ENCODE measurements at places on chromosomes 3 and 15.

DNA sequence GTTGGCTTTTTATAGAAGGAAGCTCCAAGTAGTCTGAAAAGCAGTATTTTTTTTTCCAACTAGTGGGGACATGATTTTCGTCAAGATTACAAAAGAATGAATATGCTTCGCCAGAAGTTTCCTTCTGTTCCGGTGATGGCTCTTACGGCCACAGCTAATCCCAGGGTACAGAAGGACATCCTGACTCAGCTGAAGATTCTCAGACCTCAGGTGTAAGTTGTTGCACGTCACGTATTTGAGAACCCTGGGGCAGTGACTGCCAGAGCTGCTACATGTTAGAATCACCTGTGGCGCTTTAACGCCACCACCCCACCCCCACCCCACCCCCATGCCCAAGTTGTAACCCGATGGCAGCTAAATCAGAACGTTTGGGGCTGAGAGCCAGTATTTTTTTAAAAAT is 52.2 kb downstream of the BLM start:
- no peak for DNase-seq

DNA sequence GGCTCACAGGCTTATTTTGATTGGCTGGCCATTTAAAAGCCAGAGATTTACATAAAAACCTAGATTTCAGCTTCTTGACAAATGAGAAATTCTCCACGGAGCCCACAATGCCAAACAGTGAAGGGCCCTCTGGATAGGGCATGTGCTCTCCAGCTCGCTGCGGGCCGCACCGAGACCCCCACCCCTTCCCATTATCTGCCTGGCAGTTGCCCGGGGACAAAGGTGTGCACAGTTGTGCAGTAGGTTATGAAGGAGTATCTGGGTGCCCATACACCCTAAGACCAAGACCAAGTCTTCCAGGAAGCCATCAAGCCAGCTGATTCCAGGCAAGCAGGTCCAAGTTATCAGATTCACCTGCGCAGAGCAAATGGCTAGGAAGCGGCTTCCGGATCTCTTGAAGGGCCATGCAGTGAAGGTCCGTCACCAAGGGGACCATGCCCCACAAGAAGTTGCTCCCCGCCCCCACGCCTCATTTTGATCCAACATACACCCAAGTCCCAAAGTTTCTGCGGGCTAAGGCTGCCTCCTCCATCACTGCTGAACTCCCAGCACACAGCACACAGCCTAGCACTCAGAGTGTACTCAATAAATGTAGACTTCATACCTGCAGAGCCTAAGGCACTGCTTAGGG is 1.3 kb downstream of the MRPS25 start:
- DNase-seq, result no peak

GRCh38 chr3:160447544-160447943 is 2.0 kb downstream of the TRIM59 start:
- no peak for DNase-seq

DNA sequence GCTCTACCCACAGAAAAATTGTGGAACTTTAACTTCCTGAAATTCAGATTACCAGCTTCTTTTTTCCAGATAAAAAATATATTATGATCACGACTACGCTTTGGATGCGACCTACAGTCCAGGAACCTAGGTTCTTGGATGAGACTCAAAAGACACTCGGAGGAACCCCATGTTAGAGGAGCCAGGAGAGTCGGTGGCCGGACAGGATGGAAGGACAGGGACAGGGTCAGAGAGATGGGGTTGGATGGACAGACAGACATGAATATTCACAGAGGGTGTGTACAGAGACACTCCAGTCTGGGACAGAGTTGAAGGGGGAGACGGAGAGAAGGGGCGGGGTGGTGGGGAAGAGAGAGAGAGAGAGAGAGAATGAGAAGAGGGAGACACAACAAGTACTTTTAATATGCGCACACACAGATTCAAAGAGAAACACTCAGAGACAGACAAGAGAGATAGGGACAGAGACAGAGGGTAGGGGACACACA is 9.5 kb downstream of the FAM3D start:
- DNase-seq, result no peak

- no peak for DNase-seq
These were observed 313.5 kb downstream of the RPLP1 start for GRCh38 chr15:69766156-69766555.

- no peak for DNase-seq
These were observed 1006.8 kb upstream of the SEMA6D start for GRCh38 chr15:46710401-46710960.

DNA sequence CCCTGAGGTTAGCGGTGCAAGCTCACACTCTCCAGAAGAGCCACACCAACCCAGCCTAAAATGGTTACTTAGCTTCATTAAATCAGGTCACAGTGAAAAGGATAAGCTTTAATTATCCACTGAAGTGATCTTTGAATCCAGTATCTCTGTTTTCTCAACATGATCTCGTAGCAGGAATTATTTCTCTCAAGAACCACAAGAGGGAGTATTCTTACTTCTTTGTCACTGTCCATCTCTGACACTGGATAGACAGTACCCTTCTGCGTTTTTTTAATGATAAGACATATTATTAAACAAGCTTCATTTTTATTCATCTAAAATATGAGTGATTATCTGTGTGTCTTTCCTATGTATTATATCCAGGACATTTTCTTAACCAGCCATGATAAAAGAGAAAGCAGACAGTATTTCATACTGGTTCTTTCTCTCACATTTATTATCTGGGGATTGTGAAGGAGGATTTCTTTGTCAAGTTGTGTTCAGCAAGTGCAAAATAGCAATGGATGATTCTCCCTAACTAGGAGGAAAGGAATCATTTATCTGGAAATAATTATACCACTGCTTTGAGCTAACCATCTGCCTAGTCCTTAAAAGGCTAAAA is 105.4 kb upstream of the CCDC54 start:
- DNase-seq, result no peak

GRCh38 chr15:78276064-78276943 is 11.9 kb downstream of the DNAJA4 start:
- DNase-seq, result no peak

DNA sequence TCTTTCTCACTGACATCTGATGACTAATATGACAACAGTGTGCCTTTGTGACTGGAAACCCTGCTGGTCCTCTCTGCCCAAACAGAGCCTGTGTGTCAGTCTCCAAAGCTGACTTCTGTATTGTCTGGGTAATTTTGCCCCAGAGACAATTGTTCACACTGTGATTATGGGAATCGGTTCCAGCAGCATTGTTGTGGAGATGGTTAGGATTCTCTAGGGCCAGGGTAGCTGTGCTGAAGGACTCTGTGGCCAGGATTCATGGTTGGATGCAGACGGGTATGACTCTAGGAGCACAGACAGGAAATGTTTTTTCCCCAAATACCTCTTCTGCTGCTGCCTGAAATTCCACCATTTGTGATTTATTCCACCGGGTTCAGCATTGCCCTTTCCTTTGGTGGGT is 57.5 kb upstream of the ITGA11 start:
- DNase-seq, result no peak

DNA sequence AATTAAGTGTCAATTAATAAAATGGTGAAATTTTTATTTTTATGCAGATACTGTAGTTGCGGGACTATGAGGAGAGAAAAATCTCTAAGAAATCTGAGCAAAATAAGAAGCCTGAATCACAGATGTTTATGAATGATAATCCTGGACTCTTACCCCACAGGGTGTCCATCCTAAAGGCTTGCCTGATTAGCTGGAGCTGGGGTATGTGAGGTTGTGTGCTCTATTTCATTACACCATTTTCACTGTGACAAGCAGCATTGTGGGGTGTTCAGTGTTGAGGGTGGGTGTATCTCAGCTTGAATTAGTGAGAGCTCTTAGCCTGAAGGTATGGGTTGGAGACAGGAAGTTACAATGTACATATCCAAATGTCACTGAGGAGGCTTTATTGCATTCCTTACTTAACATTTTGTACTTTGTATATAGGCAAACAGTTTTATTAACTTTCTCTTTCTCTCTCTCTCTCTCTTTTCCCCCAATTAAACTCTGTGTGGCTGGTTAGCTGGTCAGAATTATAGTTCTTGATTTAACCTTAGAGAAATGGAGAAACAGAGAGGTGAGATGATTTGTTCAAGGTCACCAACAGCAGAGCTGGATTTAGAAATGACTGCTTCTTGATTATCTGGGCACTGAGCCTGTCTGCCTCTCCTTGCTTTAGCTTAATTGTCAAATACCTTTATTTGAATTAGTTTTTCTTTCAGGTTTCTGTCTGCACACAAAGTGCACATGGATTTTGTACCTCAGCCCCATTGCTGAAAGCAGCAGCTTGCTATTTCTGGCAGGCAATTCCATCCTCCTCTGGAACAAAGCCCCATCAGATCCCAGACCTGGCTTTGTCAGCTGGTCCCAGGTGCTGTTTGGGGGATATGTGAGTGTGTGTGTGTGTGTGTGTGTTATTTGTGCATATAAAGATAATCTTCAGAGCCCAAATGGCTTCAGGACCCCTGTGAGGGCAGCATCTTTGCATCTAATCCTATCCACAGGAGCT is 35.8 kb downstream of the GJD2 start:
- DNase-seq, result no peak

- no peak for DNase-seq
These were observed 27.7 kb downstream of the CCDC13 start for GRCh38 chr3:42745291-42745745.

DNA sequence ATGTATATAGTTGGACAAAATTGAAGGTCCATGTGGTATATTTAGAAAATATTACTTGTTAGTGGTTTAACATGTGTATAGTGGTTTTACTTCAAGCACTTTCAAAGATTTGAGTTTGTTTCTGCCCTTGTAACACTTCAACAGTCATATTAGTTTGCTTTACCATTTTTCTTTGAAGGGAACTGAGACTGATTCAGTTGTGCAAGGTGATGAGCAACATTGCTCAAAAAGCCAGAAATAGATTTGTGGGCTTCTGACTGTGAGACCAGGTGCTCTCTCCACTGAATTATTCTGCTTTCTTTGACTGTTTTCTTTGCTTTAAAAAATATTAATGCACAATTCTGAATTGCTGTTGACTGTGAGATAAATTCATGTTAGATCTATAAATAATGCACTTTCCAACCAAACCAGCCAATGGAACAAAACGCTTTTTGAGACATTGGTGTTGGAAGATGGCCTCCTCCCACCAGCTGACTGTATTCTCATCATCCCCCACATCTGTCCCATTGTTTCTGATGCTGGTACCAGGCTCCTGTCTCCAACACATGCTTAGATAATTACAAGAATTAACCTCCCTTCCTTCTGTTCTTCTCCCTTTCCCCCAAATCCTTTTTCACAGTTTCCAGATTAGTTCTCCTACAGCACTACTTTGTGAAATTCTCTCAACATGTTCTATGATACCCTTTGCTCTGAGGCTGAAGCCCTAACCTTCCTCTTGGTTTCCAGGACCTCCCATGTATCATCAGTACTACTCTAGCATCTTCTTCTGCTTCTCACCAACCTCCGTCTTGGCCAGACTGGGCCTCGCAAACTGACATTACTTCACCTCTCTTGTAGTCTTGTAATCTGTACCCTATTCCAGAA is 27.9 kb downstream of the PLCL2 start:
- no peak for DNase-seq

DNA sequence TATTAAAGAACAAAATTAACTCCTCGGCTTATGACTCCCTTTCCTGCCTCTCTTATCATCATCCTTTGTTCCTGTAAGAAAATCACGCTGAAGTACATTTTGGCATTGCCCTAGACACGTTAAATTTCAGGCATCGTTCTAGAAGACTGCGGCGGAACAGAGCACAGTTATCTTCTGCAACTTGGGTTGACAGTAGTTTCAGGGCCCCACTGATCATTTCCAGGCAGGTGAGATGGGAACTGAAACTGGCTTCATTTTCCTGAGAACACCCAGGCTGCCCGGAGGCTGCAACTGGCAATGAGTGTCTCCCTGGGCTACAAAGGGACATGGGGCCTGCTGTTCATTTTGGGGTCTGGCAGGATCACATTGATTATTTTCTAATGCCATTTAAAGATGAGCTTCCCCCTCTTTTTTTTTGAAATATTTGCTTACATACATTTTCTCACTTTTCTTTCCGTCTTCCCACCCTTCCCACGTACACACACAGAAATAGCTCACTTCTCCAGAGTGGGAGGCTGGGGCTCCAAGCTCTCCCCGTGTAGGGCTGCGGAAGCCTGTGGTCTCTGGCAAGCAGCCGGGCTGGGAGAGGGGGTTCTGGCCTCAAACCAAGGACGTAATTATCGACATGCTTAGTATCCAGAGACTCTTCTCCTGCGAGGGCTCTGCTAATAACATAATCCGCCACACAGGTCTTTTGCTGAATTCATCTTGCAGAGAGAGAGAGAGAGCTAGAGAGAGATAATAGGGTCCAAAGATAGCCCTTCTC is 267.4 kb downstream of the ABHD5 start:
- DNase-seq, result no peak

GRCh38 chr3:4322635-4323034 is 19.5 kb downstream of the SETMAR start:
- DNase-seq, result no peak

GRCh38 chr3:9727743-9728142 is 3.8 kb upstream of the BRPF1 start:
- DNase-seq, result no peak

DNA sequence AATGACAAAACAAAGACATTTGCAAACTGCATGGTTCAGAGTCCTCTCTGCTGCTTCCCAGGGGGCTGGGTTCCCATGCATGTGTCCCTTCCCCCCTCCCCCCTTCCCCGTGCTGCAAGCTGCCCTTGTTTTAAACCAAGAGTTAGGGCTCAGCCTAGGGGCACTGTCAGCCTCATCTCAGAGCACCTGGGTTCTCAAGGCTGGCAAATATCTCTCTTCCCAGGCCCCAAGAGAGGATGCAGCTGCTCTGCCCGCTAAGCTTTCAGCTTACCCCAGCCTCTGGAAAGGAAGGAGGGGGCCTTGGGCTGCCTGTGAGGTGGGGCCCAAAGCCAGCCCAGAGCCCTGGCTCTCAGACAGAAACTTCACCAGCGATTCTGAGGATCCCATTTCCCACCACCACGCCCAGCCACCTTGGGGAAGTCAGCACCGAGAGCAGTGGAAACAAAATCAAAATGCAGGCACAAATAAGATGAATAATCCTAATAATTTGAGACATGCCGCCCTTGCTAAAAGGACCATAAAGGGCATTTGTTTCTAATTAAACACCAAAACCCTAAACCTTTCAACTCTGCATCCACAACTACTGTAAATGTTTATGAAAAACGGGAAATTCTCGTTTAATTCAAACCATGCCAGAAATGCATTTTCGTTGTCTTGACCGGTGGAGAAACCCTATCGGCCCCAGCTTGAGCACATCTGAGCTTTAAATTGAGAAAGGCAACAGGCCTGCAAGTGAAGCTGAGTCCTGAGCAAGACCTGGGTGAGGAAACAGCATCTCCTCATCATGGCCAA is 67.7 kb upstream of the WNT5A start:
- DNase-seq, result no peak

DNA sequence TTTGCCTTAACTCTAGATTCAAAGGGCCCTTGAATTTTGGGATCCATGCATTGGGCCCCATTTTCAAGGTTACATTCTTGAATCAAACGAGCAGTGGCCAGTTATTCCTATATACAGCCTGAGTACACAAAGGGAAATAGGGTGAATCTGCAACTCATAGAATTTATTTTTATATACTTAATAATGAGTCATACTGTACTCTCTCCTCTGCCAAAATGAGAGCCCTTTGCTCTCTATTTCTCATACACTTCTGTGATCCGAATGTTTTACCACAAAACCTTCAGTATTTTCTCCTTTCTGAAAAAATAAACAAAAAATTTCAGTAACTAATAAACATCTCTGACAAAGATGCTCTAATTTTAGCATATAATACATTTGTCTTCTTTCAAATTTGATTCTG is 116.7 kb downstream of the SERPINI1 start:
- DNase-seq, result no peak

Data from adrenal gland (tissue), 19 donors.